ENCODE measurements at places on chromosomes 12 and 14.

- H3K4me1 ChIP-seq, result no peaks in the 10 kb centered on the region
- no peak overlapping the region for H3K27ac ChIP-seq
- H3K4me3 ChIP-seq, result no peak overlapping the region
- no peak for DNase-seq
- no peaks in the 10 kb centered on the region for H3K27me3 ChIP-seq
These were observed 49.7 kb upstream of the SAV1 start for GRCh38 chr14:50717811-50718210.

GRCh38 chr14:96256407-96256806 is 397 bp downstream of the BDKRB1 start:
- no peaks in the 10 kb centered on the region for H3K36me3 ChIP-seq
- DNase-seq, result no peak
- peaks cover 4% of the 10 kb centered on the region for H3K27me3 ChIP-seq
- no peak overlapping the region for H3K4me3 ChIP-seq
- no peak overlapping the region for H3K27ac ChIP-seq

GRCh38 chr12:29879606-29880308 is 96.0 kb upstream of the TMTC1 start:
- no peaks in the 10 kb centered on the region for H3K36me3 ChIP-seq
- no peaks in the 10 kb centered on the region for H3K4me1 ChIP-seq
- H3K27me3 ChIP-seq, result no peaks in the 10 kb centered on the region

- H3K4me3 ChIP-seq, result no peak overlapping the region
- H3K27ac ChIP-seq, result no peak overlapping the region
- no peak for DNase-seq
These were observed 63.1 kb downstream of the BBS10 start for GRCh38 chr12:76284816-76285750.

GRCh38 chr14:74663884-74664283 is 49.0 kb downstream of the AREL1 start:
- H3K4me1 ChIP-seq, result no peaks in the 10 kb centered on the region
- no peaks in the 10 kb centered on the region for H3K27me3 ChIP-seq
- H3K4me3 ChIP-seq, result no peak overlapping the region

DNA sequence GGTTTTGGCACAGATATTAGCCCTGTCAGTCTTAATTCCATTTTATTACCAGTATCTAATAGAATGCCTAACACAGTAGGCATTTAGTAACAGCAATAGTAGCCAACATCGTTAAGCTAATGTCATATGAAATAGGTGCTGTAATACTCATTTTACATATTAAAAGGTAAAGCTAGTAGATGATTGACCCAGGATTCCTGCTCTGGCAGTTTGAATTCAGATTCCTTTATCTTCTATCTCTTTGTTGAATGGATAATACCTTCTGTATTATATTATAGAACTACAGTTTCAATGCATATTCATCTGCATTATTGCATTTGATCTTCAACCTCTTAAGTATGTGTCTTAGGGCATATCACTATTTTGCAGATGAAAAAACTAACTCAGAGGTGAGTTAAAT is 2.9 kb downstream of the ATL1 start:
- H3K4me3 ChIP-seq, result no peak overlapping the region
- no peak for DNase-seq
- H3K27ac ChIP-seq, result no peak overlapping the region
- H3K36me3 ChIP-seq, result no peaks in the 10 kb centered on the region
- peaks cover 20% of the 10 kb centered on the region for H3K27me3 ChIP-seq
- H3K4me1 ChIP-seq, result peaks cover 18% of the 10 kb centered on the region

DNA sequence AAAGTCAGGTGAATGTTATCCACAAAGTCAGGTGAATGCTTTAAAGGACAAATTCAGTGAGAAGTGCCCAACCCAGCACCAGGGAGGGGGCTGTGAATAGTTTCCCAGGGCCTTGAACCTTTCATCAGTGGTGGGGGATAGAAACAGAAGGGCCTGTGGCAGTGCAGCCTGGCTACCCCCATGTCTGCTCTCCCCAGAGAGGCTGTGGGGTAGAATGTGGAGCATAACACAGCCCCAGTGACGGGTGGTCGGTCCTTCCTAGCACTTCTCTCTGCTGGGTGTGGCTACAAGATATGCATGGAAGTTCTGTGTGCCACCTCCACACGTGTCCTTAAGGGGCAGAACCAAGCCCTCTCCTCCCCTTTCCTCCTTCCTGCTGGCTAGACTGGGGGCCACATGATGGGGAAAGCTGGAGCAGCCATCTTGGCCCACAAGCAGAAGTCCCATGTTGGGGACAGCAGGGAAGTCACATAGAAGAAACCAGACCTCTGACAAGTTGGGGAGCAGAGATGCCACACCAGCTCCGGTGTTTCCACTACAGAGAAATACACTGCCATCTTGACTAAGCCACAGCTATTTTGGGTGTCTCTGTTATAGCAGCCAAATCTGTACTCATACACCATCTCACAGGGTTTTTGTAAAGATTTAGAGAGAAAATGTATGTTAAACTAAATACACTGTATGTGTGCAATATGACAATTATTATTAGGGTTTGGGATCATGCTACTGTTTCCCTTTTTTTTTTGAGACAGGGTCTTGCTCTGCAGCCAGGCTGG is 17.0 kb downstream of the RITA1 start:
- H3K4me3 ChIP-seq, result no peak overlapping the region
- H3K36me3 ChIP-seq, result no peaks in the 10 kb centered on the region
- no peak overlapping the region for H3K27ac ChIP-seq
- peaks cover 19% of the 10 kb centered on the region for H3K4me1 ChIP-seq

All from B cell (primary cell).